ENCODE measurements at places on chromosomes 11 and 22. TPM values are rescaled to one million over a fixed set of nuclear protein-coding genes. Genes with fewer than 3 reads are reported as not detected.
A peak's percentile ranks its signal among the peaks of the same experiment; 100 is the strongest.

The CTSF gene
- total RNA-seq, result 175 TPM

DNA sequence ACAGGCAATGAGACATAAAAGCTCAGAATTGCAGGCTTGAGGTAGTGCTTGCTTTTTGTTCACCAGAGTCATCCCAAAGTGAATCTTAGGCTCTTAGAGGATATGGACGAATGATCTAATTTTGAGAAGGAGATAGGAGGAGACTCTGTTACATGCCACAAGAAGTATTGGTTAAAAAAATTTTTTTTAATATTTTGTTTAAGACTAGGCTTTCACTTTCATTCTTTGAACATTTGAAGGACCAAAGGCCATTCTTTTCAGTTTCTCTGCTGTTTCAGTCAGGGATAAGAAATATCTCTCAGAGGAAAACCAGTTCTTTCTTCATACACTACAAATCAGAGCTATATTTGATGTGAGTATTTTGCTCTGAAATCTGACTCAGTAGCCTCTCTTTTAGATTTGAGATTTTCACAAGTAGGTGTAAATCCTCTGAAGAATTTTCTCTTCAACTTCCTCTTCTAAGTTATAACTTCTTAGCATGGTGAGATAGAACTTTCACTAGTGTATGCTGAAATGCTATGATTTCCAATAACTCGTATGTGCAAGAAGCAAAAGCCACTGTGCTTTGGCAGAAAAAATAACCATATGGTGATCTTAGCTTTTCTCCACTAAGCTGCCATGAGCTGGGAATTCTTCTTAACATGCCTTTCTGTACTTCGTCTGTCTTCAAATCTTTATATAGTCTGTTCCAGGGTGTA lies 24.1 kb upstream of the FAM181B start:
- H3K36me3 ChIP-seq, result no peaks in the 10 kb centered on the region
- DNase-seq, result no peak
- H3K4me1 ChIP-seq, result no peaks in the 10 kb centered on the region
- peak overlapping the region; percentile 52 for H3K27ac ChIP-seq
- H3K4me3 ChIP-seq, result no peak overlapping the region

The KCTD21 gene
- 6.6 TPM for total RNA-seq

DNA sequence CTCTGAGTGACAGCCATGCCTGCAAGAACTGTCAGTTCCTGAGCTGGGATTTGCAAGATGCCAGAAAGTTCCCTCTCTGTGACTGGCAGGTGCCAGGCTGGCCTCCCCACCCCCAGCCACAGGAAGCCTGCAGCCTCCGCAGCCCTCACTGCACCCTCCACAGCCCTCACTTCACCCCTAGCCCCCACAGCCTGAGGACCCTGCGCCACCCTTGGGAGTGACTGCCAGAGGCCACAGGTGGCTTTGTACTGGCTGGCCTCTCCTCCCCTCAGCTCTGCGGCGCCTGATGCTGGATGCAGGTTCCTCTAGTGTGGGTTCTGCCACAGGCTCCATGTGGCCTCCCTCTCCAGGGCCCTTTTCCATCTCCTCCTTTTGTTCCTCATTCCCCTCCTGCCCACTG lies 28.7 kb downstream of the MPPED1 start:
- no peak overlapping the region for H3K4me3 ChIP-seq
- no peaks in the 10 kb centered on the region for H3K36me3 ChIP-seq
- no peaks in the 10 kb centered on the region for H3K4me1 ChIP-seq
- no peak for DNase-seq

GRCh38 chr22:45582955-45583320 lies 80.3 kb downstream of the FBLN1 start:
- H3K4me3 ChIP-seq, result no peak overlapping the region
- H3K4me1 ChIP-seq, result peaks cover 29% of the 10 kb centered on the region
- DNase-seq, result no peak
- H3K36me3 ChIP-seq, result no peaks in the 10 kb centered on the region
- peaks cover 3% of the 10 kb centered on the region for H3K27me3 ChIP-seq

The SLCO2B1 gene
- total RNA-seq, result 50.4 TPM

- H3K27ac ChIP-seq, result no peak overlapping the region
- H3K4me3 ChIP-seq, result no peak overlapping the region
- no peaks in the 10 kb centered on the region for H3K27me3 ChIP-seq
- H3K36me3 ChIP-seq, result no peaks in the 10 kb centered on the region
These were observed 39.5 kb downstream of the REXO2 start for GRCh38 chr11:114478768-114479167.

The MAPK8IP2 gene
- total RNA-seq, result 5.7 TPM

- H3K4me3 ChIP-seq, result no peak overlapping the region
- H3K36me3 ChIP-seq, result peaks cover 6% of the 10 kb centered on the region
- DNase-seq, result no peak
These were observed 47.4 kb downstream of the SNX19 start for GRCh38 chr11:130868721-130869390.

- H3K4me3 ChIP-seq, result no peak overlapping the region
- no peak overlapping the region for H3K27ac ChIP-seq
- no peaks in the 10 kb centered on the region for H3K27me3 ChIP-seq
- H3K4me1 ChIP-seq, result no peaks in the 10 kb centered on the region
- no peak for DNase-seq
- no peaks in the 10 kb centered on the region for H3K36me3 ChIP-seq
These were observed 14.1 kb downstream of the H19 start for GRCh38 chr11:1983601-1983961.

DNA sequence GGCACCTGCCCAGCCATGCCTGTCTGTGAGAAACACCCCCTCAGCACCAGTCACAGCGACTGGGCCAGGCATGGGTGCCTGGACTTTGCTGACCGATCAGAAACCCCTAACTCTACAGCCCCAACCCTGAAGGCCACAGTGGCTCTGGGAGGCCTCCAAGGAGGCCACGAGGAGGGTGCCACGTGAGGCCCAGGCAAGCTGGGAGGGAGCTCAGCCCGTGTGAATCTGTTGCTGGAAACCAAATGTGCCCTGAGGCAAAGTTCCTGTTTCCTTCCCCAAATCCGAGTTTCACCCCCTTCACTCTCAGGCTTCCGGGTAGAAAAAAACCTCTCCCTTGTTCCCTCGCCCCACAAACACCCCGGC lies 1.3 kb downstream of the UNC93B1 start:
- no peak overlapping the region for H3K27ac ChIP-seq
- H3K4me1 ChIP-seq, result no peaks in the 10 kb centered on the region
- H3K27me3 ChIP-seq, result no peaks in the 10 kb centered on the region
- H3K36me3 ChIP-seq, result peaks cover 12% of the 10 kb centered on the region

The CEND1 gene
- not detected for total RNA-seq

DNA sequence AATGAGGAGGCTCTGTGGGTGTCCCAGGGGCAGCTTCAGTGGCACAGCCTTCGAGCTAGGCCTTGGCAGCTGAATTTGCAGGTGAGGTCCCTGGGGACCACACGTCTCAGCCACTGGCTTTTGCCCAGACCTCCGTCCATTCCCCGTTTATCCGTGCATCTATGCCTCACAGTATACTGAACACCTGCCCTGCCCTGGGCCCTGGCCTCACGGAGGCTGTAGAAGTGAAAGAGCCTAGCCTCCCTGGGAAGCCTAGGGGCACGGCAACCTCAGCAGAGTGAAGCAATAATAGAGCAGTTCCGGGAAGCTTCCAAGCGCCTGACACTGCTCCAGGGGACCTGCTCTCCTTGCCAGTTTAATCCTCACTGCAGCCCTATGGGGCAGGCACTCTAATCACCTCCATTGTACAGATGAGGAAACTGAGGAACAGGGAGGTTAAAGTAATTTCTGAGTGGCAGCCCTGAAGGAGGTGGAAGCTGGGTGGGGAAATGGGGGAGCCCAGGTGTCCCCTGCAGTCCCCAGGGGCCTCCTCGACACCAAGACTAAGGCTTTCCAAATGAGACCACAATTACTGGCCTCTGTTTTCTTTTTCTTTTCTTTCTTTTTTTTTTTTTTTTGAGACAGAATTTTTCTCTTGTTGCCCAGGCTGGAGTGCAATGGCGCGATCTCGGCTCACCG lies 2.7 kb upstream of the NFAM1 start:
- H3K36me3 ChIP-seq, result no peaks in the 10 kb centered on the region
- H3K4me1 ChIP-seq, result no peaks in the 10 kb centered on the region
- no peak for DNase-seq
- H3K27me3 ChIP-seq, result no peaks in the 10 kb centered on the region
- no peak overlapping the region for H3K27ac ChIP-seq

GRCh38 chr22:35155403-35156025 lies 89.6 kb downstream of the ISX start:
- H3K27ac ChIP-seq, result no peak overlapping the region
- no peaks in the 10 kb centered on the region for H3K4me1 ChIP-seq
- no peaks in the 10 kb centered on the region for H3K27me3 ChIP-seq
- no peak for DNase-seq

Data from tibial nerve (tissue), 4 donors.